CD8-positive, alpha-beta T cell (primary cell): ENCODE measurements at places on chromosomes 4 and X. TPM values are rescaled to one million over a fixed set of nuclear protein-coding genes. Genes with fewer than 3 reads are reported as not detected.

TLR2 gene
- total RNA-seq = 2.9 TPM

DCAF4L1 gene
- total RNA-seq = 0.05 TPM

DNA sequence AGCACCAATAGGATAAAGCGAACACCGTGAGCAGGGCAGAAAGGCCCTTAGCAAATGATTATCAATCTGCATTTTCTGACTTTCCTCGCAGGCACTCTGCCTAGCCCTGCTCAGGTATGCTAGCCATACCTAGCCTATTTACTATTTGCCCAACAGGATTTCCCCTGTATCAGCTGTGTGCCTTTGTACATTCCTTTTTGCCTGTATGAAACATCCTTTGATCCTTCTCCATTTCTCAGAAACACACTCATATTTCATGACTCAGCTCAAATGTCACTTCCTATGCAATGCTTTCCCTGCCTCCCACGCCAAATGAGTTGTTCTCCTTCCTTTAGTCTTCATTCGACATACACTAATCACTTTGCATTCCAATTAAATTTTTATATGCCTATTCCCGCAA lies 37.2 kb downstream of the PCDH7 start:
- no peak for DNase-seq

- no peak for DNase-seq
Measured at GRCh38 chr4:177696438-177696966, 254.3 kb upstream of the AGA start.

- no peak for DNase-seq
Measured at GRCh38 chr4:8478801-8479744, 38.5 kb downstream of the TRMT44 start.

DNA sequence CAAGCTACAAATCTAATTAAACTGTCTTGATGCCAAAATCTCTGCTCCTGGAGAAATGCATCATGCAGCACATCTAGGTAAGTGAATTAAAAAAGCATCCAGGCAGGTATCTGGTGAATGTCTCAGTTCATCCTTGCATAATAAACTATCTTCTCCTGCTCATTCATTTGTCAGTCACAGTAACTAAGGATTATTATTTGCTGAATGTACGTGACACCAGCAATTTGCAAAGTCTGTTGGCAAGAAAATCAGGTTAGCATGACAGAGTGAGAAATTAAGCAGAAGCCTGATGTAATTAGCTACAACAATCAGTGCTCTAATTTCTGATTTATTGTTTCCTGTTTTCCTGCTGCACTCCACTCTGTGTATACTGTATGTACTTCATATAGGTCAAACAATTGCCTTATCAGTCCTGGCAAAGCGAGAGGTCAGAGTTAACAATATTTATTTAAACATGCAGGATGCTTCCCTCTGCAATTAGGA lies 213.6 kb downstream of the FBXO8 start:
- DNase-seq = no peak

DNA sequence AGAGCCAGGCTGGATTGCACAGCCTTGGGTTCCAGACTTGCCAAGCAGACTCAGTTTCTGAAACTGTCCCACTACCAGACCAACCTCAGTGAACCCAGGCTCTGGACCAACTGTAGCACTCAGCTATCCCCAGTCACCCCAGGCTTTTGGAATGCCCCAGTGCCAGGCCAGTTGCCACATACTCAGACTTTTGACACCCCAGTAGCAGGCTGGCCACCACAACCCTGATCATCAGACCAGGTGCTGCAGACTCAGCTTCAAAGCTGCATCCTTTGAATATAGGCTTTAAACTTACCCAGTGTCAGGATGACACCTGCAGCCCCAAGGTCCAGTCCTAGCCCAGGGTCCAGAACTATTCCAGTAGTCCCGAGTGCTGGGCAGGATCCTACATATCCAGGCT lies 1389.9 kb downstream of the ARAP2 start:
- no peak for DNase-seq

DNA sequence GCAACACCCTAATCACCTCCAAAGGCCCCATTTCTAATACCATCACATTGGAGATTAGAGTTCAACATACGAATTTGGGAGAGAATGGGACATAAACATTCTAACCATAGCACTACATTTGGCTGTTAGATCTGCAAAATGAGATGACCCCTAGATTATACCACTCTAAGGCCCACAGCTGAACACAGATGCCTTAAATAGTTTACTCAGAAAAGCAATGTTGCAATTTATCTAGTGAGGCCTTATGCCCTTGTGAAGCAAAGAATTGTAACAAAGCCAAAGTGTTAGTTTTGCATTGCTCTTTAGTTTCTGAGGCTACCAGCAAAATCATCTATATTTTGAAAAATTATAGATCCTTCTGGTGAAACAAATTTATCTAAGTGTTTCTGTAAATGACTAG lies 31.6 kb upstream of the ARHGEF6 start:
- no peak for DNase-seq

DNA sequence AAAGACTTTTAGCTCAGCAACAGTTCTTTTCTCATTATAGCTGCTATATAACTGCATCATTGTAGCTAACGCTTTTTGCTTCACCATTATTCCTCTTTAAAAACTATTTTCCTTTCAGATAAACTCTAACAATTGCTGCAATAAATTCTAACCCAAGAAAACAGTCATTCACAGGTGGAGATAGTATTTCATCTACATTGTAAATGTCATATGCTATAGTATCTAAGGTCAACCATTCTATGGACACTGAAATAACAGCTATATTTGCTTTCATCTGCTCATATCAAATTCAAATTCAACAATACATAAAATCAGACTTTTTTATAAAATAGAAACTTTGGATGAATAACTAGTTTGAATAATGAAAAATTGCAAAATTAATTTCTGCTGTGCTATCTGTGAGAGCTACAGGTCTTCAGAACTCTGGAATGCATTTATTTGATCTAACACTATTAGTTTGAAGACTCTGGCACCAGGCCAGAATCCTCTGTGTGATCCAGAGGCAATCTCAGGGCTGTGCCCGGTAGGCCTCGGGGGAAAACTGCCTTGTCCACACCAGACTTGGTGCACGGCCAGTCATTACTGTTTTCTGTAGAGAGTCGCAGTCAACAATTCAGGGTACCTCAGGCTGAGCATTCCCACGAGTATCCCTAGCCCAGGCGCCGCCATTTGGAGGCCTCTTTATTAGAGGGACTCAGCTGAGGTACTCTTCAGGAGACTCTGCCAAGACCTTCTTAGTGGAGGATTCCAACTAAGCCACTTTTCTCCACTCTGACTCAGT lies 332.4 kb downstream of the SLC7A11 start:
- no peak for DNase-seq

GRCh38 chr4:87268411-87268810 lies 48.0 kb upstream of the KLHL8 start:
- DNase-seq = no peak

DNA sequence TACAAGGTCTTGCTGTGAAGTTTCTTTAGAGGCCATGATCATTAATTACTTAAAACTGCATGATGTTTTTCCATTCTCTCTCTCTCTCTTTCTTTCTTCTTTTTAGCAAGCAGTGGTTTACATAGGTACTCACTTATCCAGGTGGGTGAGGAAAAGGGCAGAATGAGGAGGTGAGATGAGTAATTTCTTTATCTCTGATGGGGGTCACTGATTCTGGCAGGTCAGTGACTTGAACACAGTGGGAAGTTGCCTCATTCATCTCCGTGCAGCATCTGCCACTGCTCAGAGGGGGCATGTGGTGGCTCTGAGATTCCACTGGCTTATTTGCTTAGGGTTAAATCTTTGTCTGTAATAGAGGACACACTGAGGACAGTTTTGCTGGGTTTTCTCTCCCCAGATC lies 62.6 kb downstream of the FAM114A1 start:
- no peak for DNase-seq

- no peak for DNase-seq
Measured at GRCh38 chrX:45842207-45842925, 641.7 kb upstream of the DIPK2B start.

- DNase-seq = no peak
Measured at GRCh38 chr4:140118931-140119640, 34.9 kb downstream of the MAML3 start.

- DNase-seq = no peak
Measured at GRCh38 chr4:147447786-147448185, 33.1 kb upstream of the EDNRA start.

DNA sequence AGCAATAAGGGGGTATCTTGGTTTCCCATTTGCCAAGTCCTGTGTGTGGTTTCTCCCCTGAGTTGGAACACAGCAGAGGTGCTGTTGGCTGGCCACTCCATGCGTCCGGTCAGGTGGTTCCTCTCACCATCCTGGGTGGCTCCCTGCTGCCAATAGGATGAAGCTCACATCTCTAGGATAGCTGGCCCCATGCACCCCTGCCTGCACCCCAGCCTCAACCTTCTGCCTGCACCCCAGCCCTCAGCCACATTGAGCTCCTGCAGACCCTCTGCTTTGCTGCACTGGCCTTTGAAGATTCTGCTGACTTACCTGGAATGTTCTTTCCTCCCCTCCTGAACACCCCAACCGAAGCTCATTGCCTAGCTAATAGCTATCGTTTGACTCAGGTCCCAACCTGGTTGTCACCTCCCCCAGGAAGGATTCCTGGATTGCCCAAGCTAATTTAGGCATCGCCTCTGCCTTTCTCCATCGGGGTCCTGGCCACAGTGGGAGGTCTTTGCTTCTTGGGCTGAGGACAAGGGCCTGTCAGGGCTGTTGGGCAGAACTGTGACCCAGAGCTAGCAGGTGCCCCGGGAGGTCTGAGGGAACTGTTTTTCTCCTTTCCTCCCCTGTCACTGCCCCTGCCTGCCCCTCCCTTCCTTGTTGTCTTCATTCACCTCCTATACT lies 36.6 kb upstream of the GRPEL1 start:
- DNase-seq = no peak

GRCh38 chrX:37871626-37872302 lies 24.4 kb upstream of the DYNLT3 start:
- DNase-seq = no peak

DNA sequence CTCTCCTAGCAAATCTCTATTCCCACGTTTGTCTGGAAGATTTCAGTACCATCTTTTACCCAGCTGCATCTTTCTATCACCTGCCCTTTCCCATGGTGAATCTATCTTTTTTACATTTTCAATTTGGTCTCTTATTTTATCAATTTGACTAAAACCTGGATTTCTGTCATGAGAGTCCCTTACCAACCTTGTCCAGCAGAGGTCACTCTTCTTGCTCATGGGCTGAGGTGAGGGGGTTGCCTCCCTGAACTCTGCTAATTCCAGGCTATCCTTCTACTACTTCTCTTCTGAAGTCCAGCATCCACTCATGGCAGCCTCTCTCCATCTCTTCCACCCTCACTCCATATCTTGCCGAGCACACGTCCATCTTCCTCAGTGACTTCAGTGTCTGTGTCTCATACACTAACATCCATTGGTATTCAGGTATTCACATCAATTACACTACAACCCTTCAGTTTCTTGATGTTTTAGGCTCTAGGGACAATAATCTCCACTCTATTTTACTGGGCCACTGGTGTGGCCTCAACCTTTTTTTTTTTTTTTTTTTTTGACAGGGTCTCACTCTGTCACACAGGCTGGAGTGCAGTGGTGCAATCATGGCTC lies 17.8 kb upstream of the ZNF827 start:
- peak; percentile 30 for DNase-seq
